Activated CD4-positive, CD25-positive, alpha-beta regulatory T cell (primary cell): ENCODE measurements at places on chromosomes 1 and 21.
A peak's percentile ranks its signal among the peaks of the same experiment; 100 is the strongest.

GRCh38 chr1:35809114-35810095, 1.6 kb downstream of the AGO4 start:
- DNase-seq = no peak

DNA sequence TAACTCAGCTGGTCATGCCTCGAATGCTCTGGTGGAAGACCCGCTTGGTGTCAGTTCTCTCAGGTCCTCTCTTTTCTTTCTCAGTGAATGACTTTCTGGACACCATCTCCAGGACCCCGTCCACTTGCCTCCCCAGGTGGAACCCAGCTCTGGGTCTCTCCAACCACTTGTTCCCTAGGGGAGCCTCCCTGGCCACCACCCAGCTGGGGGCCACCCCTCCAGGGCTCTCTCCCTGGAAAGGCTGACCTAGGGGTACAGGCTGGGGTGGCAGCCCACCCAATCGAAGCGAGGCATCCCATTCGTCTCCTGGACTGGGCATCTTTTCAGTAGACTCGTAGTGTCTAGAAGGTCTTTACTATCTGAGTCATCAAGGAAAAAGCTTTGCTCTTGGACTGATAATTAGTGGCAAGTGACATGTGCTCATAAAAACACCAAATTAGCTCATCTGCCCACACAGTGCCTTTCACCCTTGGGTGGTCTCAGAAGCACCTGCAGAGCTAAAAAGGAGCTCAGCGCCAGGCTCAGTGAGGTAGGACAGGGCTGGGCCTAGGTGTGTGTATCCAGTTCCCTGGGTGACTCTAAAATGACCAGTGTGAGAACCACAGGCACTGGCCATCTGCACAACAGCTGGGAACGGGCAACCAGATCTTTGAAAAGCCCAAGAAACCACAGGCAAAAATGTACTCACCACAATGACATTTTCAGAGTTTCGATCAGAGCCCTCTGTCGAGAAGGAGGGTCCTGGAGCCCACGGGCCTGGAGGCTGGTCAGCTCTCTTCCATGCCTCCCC, 2.4 kb upstream of the PDXK start:
- no peak for DNase-seq

- no peak for DNase-seq
Observed at GRCh38 chr21:35035116-35035515, 14.0 kb downstream of the RUNX1 start.

DNA sequence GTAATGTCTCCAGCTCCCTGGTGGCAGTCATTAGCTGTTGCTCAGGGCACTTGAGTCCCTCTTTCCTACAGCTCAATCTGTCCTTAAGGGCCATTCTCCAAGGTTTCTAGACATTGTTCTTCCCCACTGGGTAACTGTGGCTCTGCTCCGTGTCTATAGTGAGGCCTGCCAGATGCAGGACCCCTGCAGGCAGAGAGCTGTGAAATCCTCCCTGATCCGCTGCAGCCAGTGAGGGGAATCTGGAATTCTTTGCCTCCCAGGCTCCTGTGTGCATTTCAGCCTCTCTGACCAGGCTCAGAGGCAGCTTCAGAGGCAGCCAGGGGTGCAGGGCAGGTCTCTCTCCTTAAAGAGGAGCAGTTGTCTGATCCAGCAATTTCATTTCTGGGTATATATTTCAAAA, 14.4 kb upstream of the IGSF21 start:
- no peak for DNase-seq

DNA sequence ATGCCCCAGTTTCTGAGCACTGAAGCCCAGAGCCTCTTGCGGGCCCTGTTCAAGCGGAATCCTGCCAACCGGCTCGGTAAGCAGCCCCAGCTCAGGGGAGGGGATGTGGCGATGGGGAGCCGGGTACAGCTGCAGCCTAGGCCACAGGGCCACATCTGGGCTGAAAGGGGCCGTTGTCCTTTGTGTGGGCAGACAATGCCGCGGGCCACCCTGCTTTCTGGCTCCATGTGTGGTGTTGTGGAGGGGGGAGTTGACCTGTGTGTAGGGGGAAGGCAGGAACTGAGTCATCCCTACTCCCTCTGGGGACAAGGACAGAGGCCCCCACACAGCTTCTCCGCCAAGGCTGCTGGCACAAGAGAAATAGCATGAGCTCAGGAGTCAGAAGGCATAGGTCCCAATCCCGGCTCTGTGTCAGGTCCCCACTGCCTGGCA, 26.0 kb downstream of the RPS6KA1 start:
- no peak for DNase-seq

DNA sequence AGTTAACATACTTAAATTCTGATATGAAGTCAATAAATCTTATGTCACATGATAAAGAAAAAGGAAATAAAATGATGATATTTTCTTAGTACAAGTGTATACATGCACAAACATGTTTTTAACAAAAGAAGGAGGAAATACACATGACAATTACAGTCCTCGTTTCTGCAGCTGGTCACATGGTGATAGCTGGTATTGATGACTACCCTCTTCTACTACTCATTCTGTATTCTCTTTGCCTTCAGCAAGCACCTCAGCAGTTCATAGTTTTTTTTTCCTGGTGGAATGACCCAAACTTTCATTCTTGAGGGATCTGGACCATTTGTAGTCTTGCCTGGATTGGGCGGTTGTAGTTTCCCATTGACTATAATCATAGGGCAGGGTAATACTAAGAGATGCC, 64.4 kb upstream of the CFAP126 start:
- DNase-seq = no peak

GRCh38 chr1:20329793-20330542, 39.3 kb downstream of the VWA5B1 start:
- DNase-seq = no peak

DNA sequence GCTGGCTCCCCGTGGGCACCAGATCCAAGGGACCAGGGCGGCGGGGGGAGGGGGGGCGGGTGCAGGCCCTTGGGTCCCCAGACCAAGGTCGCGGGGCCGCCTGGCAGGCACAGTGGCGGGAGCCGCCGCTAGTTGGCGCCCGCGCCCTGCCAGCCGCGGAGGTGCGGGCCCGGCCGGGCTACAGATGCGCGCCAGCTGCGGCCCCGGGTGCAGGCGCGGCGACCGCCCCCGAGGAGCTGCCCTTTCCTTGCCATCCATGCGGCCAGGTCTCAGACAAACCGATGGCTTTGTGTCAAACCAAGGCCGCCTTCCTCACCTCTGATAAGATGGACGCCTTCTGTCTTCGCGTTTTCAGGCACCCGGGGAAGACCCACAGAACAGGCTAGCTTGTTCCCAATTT, 2.2 kb upstream of the RUNX3 start:
- DNase-seq = peak; percentile 53

DNA sequence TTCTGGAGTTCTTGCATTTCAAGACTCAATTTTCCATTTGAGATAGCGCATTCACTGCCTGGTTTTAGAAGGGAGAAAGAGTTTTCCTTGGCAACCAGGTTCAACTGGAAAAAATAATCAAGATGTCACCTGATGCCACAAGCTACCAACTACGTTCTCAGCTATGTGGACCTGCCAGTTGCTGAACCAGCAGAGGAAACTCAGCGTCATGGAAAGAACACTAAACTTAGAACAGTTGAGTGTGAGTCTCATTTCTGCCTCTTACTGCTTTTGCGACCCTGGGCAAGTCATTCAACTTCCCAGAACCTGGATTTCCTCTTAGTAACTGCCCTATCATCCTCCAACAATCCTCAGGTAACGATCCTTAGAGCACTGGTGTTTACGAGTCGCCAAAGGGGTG, 373.0 kb upstream of the ESRRG start:
- DNase-seq = no peak

DNA sequence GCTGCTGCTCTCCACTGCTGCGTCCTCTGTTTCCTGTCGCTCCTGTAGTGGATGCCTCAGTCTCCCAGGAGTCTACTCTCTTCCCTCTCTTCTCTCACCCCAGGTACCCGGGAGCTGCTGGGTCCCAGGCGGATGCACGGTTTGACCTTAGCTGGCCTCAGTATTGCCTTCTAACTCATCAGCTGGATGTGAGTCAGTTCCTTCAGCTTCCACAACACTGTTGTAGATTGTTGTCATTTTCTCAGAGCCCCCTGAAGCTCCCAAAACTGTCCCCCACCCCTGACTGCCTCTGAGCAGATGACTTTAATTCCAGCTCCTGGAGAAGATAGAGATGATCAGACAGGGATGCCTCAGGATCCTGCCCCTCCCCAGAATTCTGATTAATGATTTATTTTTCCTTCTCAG, 7.2 kb downstream of the CNIH3 start:
- no peak for DNase-seq

- DNase-seq = peak; percentile 21
Observed at GRCh38 chr1:25503551-25504426, 39.6 kb upstream of the LDLRAP1 start.

DNA sequence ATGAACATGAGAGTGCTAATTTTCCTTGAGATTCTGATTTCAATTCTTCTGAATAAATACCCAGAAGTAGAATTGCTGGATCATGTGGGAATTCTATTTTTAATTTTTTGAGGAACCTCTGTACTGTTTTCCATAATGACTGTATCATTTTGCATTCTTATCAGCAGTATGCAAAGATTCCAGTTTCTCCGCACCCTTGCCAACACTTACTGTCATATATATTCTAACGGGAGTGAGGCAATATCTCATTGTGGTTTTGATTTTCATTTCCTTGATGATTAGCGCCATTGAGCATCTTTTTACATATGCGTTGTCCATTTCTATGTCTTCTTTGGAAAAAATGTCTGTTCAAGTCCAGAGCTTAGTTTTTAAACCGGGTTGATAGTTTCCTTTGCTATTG, 33.2 kb downstream of the VCAM1 start:
- DNase-seq = no peak

DNA sequence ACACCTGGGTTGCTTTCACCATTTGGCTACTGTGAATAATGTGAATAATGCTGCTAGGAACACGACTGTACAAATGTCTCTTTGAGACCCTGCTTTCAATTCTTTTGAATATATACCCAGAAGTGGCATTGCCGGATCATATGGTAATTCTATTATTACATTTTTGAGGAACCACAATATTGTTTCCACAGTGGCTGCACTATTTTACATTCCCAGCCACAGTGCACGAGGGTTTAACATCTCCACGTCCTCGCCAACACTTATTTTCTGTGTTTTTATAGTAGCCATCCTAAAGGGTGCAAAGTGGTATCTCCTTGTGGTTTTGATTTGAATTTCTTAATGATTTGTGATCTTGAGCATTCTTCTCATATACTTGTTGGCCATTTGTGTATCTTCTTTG, 15.7 kb downstream of the FHAD1 start:
- no peak for DNase-seq

DNA sequence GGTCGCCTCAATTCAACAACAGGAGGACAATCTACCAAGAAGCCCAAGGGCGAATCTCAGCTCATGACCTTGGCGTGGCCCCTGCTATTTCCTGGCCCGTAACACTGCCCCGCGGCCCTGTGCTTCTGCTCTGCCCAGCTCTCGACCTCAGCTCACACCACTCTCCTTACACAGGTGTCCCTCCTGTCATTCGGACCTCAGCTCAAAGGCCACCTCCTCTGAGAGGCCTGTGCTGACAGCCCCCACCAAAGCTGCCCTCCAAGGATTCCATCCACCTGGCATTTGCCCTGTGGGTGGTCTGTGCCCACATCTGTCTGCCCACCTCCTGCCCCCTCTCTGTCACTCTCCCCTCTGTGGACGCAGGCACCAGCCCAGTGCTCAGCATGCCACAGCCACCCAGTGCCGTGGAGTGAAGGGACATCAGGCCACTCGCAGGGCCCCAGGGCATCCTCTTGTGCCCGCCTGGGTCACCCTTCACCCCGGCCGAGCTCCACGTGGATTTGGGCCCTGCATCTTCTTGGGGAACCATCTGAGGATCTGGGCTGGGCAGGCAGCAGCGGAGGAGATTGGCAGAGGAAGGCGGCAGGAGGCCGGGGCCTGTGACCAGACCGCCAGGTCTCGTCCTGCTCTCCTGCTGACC, 70.3 kb downstream of the DHRS3 start:
- no peak for DNase-seq

DNA sequence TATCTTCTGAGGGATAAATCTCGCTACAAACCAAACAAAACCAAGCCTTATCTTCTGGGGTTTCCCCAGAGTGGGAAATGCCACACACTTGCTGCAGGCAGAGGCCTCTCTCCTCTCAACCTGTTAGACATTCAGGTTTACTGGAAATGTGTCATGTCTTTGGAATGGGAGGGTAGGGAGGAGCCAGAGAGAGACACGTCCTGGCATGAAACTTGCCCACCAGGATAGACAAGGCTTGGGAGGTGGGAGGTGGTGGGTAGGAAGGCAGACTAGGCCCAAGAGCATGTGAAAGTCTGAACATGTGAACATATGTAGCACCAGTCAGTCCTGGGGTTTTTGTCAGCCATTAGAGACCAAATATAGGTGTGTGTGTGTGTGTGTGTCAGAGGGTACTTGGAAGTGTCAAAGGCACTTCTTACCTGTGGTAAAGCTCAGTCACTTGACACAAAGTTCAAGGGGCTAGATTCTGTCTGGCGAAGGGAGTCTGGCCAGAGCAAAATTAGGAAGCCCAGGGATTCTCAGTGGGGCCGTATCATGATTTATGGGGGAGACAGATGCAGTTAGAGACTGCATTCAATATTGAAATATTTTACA, 32.4 kb upstream of the PIGC start:
- DNase-seq = no peak

GRCh38 chr21:36613059-36613458, 85.9 kb upstream of the SIM2 start:
- no peak for DNase-seq

DNA sequence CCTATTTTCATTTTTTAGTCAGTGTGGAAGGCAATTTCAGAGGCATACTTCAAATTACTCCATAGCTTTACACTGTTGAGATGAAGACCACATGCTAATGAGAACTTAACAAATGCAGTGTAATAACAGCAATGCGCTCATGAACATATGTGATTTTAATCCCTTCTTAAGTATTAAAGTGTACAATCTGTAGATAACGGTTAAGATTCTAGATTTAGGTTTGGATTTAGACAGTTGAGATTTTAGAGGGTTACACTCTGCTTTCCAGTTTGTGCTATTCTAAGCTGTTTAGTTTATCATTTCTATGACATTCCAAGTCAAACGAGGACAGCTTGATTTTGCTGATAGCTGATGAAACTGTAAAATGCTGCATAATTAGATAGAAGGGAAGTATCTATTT, 257.8 kb upstream of the CHRM3 start:
- no peak for DNase-seq

DNA sequence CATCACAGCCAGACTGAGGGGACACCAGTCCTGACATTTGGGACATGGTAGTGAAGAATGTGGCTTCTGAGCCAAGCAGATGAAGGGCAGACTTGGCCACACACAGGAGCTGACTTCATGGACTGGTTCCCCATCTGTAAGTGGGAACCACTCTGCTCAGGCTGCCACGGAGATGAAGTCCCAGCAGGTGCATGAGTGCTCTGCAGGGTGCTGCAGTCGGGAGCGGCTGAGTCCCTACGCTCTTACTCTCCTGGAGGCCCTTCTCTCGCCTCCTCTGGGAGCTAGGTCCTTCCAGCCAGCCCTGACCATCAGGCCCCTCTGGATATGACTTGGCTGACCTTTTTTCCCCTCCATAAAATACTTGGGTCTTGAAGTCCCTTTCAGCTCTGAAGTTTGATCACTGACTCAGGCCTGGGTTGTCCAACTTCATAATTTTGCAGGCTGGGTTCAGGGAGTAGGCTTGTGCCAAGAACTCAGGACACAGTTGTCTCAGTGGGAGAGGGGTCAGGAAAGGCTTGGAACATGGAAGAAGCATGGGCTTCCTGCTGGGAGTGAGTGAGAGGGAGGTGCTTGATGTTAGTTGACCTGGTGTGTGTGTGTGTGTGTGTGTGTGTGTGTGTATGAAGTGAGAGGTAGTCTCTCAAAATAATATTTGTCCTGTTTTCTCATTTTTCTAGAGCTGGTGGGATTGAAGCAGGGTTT, 21.0 kb upstream of the EPS8L3 start:
- no peak for DNase-seq
